ENCODE measurements at places on chromosomes 1 and 21.

- no peak overlapping the region for H3K27ac ChIP-seq
- H3K36me3 ChIP-seq, result no peaks in the 10 kb centered on the region
- no peak overlapping the region for H3K4me3 ChIP-seq
- H3K4me1 ChIP-seq, result no peaks in the 10 kb centered on the region
- no peak for DNase-seq
Measured at GRCh38 chr1:4768553-4768952, 114.1 kb downstream of the AJAP1 start.

- DNase-seq, result no peak
- no peak overlapping the region for H3K4me3 ChIP-seq
- no peak overlapping the region for H3K27ac ChIP-seq
- no peaks in the 10 kb centered on the region for H3K4me1 ChIP-seq
- H3K36me3 ChIP-seq, result no peaks in the 10 kb centered on the region
Measured at GRCh38 chr1:56758794-56759193, 60.4 kb downstream of the FYB2 start.

- no peaks in the 10 kb centered on the region for H3K36me3 ChIP-seq
- no peaks in the 10 kb centered on the region for H3K4me1 ChIP-seq
- no peak overlapping the region for H3K27ac ChIP-seq
- DNase-seq, result no peak
- H3K27me3 ChIP-seq, result no peaks in the 10 kb centered on the region
Measured at GRCh38 chr1:9602794-9603167, 14.1 kb downstream of the TMEM201 start.

DNA sequence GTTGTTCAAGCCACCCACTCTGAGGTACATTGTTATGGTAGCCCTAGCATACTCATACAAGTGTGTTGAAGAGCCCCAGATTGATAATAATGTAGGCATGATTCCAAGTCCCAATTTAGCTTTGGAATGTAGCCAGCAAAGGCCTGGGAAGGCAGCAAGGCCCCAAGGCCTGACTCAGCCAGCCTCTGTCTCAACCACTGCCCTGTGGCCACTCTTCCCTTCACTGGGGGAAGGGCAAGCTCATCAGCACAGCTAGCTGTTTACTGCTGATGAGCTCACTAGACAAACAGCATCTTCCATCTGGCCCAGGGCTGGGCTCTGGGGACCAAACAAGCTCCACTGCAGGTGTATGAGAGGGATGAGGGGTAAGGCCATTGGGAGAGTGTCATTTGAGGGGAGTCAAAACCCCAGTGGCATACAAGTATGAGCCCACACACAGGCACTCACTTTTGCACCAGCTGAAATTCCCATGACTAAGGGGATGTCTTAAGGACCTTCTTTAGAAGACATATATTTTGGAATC is 2.2 kb upstream of the IRF6 start:
- no peaks in the 10 kb centered on the region for H3K36me3 ChIP-seq
- no peak overlapping the region for H3K27ac ChIP-seq
- no peaks in the 10 kb centered on the region for H3K4me1 ChIP-seq
- no peak overlapping the region for H3K4me3 ChIP-seq

DNA sequence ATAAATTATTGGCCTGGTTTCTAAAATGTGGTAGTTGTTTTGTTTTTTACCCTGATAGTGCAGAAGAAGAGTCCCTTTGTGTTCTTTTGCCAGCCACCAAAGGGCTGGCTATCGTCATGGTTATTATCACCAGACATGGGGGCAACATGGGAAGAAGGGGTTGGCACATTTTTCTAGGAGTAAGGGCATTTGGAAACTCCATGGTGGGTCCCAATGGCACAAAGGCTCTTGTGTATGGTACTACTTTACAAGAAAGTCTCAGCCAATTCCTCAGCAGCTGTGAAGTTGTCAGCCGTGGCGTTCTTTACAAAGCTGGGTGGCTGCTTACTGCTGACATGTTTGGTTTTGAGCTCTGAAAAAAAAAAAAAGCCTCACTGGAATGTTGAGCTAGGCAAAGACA is 330.4 kb upstream of the ESRRG start:
- H3K4me1 ChIP-seq, result no peaks in the 10 kb centered on the region
- no peaks in the 10 kb centered on the region for H3K36me3 ChIP-seq
- H3K27me3 ChIP-seq, result no peaks in the 10 kb centered on the region
- H3K4me3 ChIP-seq, result no peak overlapping the region

DNA sequence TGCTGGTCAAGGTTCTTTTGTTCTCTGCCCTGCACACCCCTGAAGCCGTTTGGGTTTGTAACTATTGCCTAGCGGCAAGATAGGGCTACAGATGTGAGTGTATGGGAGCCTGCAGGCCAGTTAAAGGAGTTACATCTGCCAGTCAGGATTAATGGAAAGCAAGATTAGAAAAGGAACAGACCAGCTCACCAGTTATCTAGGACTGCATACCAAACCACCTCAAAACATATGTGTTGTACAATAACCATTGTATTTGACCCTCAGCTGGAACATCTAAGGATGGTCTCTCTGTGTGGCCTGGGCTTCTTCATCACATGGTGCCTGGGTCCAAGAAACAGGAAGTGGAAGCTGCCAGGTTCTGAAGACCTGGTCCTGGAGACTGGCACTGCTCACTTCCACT is 52.5 kb upstream of the FBXO28 start:
- no peaks in the 10 kb centered on the region for H3K36me3 ChIP-seq
- H3K4me1 ChIP-seq, result no peaks in the 10 kb centered on the region
- no peak overlapping the region for H3K27ac ChIP-seq

DNA sequence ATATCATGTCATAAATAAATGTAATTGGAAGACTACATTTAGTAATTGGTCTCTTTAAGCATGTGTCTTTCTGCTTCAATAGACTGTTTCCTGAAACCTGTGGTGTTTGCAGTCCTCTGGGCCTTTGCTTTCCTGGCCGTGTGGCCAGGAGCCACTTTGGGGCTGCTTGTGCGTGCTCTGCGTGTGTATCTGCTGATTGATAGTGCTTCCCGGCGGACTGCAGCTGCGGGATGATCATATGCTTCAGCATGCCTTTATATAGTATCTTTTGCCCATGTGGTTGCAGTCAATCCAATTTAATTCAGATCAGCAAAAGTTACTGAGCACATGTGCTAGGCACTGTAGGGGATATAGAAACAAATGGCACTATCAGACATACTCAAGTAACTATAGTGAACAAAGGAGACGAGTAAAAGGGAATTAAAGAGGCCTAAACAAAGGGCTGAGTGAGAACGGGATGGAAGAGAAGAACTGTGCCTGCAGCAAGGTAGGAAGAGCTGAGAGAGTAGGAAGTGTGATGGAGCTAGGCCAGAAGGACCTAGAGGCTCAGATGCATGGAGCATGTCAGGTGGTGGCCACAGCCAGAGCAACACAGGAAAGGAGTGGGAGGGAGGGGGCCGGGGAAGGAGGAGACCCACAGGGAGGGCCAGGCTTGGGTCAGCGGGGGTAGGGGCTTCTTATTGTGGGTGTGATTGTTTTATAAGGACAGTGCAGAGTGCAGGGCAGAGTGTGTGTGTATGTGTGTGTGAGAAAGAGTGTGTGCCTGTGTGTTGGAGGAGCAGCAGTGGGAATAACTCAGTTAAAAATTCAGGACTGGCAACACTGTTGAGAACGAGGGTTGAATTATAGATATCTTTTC is 27.2 kb upstream of the TTF2 start:
- H3K27ac ChIP-seq, result no peak overlapping the region
- DNase-seq, result no peak
- H3K36me3 ChIP-seq, result peaks cover 11% of the 10 kb centered on the region
- H3K4me3 ChIP-seq, result no peak overlapping the region
- no peaks in the 10 kb centered on the region for H3K27me3 ChIP-seq
